ENCODE measurements at places on chromosomes 2 and 18.

DNA sequence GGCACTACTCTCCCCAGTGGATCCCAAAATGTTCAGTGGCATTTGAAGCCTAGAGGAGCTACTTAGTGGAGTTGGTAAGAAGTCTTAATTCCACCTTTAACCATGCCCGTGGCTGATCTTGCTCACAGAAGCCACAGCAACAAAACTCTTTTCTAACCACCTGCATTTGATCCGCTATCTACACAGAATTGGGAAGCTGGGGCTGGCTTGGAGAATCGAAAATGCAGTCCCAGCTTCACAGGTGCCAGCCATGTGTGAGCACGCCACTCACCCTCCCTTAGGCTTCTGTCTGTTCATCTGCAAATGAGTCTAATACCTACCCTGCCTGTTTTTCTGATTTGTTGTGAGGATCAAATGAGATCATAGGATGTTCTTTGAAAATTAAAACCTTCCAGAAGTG, 182.6 kb downstream of the BCL11A start:
- DNase-seq = no peak

- no peak for DNase-seq
Measured at GRCh38 chr2:121527009-121527682, 3.5 kb upstream of the RNU4ATAC start.

GRCh38 chr2:11075221-11075620, 80.0 kb upstream of the SLC66A3 start:
- no peak for DNase-seq

- DNase-seq = no peak
Measured at GRCh38 chr2:100391735-100392515, 25.5 kb downstream of the CHST10 start.

- no peak for DNase-seq
Measured at GRCh38 chr2:166135152-166135848, 7.5 kb upstream of the SCN1A start.

DNA sequence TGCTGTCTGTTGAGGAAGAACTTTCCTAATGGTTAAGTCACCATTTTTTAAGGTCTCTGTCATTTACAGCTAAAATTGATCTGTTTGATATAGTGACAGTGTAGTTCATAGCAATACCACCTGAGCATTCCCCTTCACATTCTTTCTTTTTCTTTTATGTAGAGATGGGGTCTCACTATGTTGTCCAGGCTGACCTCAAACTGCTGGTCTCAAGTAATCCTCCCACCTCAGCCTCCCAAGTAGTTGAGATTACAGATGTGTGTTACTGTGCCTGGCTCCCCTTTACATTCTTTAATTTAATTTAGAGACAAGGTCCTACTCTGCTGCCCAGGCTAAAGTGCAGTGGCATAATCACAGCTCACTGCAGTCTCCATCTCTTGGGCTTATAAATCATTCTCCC, 72.7 kb upstream of the ACVR1 start:
- DNase-seq = no peak

All from amniotic stem cell (primary cell).